EL (cell line): ENCODE measurements at places on chromosomes 4 and X.

GRCh38 chrX:44873415-44874276 is 658 bp downstream of the KDM6A start:
- DNase-seq = peak; percentile 40

DNA sequence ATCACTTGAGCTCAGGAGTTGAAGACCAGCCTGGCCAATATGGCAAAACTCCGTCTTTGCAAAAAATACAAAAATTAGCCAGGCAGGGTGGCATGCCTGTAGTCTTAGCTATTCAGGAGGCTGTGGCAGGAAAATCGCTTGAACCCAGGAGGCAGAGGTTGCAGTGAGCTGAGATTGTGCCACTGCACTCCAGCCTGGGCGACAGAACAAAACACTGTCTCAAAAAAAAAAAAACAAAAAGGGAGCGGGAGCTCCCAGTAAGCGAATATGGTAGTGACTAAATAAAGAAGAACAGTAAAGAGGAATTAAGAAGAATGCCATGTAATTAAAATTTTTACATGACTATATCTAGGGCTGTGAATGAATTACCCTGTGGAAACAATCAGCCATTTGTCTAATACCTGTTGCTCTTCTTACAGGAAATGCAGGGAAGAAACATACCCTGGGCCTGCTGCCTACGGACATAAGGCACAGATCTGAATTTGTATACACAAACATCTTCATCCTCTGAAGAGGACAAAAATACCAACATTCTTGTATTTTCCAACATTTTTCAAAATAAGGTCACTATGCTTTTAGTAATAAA is 11.4 kb downstream of the WDFY3 start:
- no peak for DNase-seq

GRCh38 chrX:102723456-102723855 is 2.9 kb downstream of the GPRASP3 start:
- DNase-seq = peak; percentile 29

- peak; percentile 65 for DNase-seq
These were observed 28.4 kb downstream of the TRMT44 start for GRCh38 chr4:8468746-8469535.

- no peak for DNase-seq
These were observed 110.6 kb upstream of the C1QTNF7 start for GRCh38 chr4:15317246-15317645.

- DNase-seq = no peak
These were observed 2.6 kb upstream of the STARD8 start for GRCh38 chrX:68644861-68645260.

DNA sequence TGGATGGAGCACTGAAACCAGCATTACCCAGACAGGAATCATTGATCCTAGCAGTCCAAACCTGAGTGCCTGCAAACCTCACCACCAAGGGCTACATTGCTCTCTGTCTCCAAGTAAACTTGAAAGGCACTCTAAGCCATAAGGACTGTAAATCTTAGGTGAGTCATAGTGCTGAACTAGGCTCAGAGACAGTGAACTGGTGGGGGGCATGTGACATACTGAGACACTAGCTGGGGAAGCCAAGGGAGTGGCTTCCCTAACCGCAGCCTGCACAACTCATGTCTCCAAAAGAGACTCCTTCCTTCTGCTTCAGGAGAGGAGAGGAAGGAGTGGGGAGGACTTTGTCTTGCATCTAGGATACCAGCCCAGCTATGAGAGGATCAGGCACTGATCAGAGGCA is 235.5 kb upstream of the ACTRT1 start:
- DNase-seq = no peak

DNA sequence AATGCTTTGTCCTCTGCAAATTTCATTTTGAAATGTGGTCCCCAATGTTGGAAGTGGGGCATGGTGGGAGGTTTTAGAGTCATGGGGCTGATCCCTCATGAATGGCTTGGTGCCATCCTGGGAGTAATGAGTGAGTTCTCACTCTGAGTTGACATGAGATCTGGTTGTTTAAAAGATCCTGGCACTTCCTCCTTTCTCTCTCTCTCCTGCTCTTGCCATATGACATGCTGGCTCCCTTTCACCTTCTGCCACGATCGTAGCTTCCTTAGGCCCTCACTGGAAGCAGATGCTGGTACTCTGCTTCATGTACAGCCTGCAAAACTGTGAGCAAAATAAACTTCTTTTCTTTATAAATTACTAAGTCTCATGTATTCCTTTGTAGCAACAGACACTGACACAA is 262.0 kb downstream of the IL15 start:
- no peak for DNase-seq

- peak; percentile 78 for DNase-seq
These were observed 42.3 kb upstream of the SRD5A3 start for GRCh38 chr4:55303760-55304165.

GRCh38 chr4:112704991-112705845 is 68.3 kb downstream of the LARP7 start:
- DNase-seq = peak; percentile 65

DNA sequence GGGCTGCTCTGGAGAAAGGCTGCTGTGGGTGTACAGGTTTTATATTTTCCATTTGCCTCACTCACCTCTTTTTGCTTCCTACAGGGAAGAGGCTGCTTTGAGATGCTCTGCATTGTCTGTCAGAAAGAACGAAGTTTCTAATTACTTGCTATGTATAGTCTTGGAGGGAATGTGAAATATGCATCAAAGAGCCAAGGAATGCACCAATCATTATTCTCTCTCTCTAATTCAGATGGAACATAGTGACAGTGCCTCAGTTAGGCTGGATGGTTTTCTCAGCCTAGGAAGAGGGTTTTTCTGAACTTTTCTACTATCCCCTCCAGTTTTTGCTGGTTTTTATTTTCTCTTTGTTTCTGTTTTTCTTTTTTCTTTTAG is 106.8 kb upstream of the SLC4A4 start:
- DNase-seq = peak; percentile 39

DNA sequence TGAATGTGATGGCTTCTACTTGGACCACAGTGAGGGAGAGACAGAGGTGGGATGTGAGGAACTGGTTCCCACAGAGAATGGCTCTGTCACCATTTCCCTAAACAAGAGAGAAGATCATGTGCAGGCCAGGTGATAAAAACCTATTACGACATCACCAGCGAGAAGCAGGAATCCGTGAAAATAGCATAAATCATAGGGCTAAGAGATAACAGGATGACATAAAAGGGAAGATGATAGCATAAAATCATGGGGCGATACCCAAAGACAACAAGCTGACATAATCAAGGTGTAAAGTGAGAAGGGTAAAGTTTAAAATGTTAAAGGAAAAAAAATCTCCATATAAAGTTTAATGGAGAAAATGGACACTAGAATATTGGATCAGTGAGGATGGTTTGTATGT is 205.5 kb upstream of the SLIT2 start:
- DNase-seq = no peak

DNA sequence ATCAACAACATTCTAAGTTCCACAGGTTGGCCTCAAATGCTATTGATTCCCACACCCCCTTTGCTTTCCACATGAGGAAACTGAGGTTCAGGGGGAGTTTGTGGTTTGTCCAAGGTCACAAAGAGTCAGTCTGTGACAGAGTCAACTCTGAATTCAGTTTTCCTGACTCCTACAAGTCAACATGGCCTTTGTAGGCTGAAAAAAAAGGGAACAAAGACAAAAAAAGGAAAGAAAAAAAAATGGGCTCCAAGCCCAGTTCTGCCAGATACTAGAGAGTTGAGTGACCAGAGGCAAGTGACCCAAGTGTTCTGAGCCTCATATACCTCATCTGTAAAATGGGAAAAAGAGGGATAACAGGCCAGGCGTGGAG is 16.5 kb upstream of the PIM2 start:
- no peak for DNase-seq

DNA sequence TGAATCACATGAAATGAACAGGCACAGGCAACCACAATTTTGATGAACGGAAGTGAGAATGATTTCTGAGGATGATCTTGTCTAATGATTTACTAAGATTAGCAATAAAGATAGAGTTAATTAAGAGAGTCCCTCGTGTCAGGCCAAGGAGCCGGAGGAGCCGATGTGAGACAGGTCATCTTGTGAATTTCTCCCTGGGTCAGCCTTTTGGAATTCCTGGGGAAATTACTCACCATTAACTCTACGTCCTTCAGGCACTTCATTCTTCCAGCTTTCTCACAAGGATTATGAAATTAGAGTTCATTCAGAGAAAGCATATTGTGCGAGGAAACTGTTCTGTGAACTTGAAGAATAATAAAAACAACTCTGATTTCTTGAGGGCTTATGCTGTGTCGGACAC is 86.7 kb downstream of the PSAPL1 start:
- DNase-seq = peak; percentile 79

GRCh38 chr4:142095886-142096605 is 459.7 kb downstream of the IL15 start:
- peak; percentile 95 for DNase-seq

DNA sequence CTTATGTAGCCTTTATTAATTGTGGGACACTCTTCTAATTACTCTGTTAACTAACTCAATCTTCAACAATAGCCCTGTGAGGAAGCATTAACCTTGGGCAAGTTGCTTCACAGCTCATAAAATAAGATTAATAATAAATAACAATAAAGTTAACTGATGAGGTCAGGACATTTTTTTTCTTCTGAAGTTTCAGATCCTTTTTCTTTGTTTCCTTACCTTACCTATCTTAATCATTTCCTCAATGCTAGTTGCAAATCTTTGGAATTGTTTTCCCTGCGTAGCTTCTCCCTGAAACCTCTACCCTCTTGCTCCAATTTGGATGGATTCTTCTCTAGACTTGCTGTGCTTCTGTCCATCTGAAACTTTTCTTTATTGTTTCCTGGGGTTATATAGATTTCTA is 17.5 kb upstream of the PLAC8 start:
- DNase-seq = no peak

DNA sequence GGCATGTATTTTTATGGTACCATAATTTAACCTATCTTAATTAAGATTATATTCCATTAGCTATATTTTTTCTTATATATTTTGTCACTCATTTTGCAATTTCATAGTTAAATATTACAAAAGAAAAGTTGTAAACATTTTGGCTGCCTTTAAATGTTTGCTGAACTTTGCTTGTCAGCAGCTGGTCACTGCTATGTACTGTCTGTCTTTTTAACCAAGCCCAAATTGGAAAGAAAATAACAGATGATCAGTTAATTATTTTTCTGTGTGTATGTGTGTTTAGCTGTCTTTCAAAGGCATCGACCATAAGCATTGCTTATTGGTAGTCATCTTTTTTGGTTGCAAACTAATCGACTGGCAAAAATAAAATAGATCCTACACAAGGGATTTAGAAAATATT is 54.4 kb upstream of the SMAD1 start:
- DNase-seq = no peak

DNA sequence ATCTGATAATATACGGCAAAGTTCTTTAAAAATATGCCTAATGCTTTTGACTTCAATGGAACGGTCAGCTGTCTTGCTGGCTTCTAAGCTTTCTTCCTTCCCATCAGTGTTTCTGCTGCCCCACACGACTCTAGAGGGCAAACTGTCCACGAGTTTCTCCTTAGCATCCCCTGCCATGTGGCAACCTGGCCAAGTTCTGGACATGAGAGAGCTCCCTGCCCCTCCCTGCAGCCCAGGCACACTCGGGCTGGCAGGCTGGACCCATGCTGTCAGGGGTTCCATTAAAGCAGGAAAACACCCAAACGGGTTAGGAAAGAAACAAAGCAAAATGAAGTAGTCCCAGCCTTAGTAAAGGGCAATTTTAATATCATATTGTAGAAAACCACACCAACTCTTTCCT is 38.8 kb downstream of the KDR start:
- DNase-seq = no peak

DNA sequence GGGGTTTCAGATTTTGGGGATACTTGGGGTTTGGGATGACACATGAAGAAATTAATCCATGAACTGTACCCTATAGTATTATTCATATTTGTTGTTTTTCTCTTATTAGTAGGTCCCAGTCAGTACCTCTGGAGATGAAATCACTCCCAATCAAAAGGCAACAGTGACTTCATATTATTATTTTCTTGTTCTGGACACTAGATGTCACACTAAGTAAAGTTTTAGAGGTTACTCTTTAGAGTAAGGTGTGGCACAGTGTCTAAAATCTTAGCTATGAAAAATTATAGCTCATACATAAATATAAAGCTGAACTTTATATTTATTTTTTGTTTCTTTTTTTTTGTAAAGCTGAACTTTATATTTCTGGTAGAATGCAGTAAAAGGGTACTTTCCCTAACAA is 35.1 kb downstream of the FAM114A1 start:
- DNase-seq = no peak

DNA sequence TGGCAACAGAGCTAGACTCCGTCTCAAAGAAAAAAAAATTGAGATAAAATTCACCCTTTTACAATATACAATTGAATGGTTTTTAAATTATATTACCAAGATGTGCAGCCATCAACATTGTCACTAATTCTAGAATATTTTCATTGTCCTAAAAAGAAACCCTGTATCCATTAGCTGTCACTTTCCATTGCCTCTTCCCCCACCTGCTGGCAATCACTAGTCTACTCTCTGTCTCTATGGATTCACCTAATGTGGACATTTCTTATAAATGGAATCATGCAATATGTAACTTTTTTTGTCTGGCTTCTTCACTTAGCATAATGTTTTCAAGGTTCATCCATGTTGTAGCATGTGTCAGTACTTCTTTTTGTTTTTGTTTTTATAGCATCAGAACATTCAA is 20.8 kb downstream of the ABHD18 start:
- no peak for DNase-seq

GRCh38 chrX:283115-283845 is 2.1 kb downstream of the PLCXD1 start:
- DNase-seq = peak; percentile 91

DNA sequence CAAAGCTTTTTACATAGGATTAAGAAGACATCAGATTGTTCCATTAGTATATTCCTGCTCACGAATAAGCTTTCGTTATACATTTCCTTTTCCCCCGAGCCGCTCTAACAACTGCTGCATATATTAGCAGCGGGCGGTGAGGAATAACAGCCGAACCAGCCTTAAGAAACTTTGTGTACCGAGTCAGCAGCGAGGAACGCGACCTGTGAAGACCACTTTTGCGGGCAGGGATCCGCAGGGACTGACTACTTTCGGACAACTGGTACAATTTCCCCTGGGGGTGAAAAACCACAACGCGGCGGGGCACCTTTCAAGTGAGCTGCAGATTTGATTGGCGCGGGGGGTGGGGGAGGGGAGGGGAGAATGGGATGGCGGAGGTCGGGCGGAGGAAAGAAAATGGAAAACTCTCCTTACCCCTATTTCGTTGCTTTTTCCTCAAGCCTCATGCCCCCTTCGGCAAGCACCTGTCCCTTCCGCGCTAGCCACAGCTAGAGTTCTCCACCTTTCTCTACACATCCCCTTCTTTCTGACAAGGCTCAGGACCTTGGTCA is 5.9 kb upstream of the PITX2 start:
- DNase-seq = no peak
